Esophagus squamous epithelium (tissue), 5 donors: ENCODE measurements at places on chromosomes 12 and 14.

- DNase-seq = no peak
Measured at GRCh38 chr14:103698380-103699260, 16.6 kb downstream of the XRCC3 start.

- no peak for DNase-seq
Measured at GRCh38 chr14:49770212-49770817, 2.4 kb downstream of the KLHDC2 start.

DNA sequence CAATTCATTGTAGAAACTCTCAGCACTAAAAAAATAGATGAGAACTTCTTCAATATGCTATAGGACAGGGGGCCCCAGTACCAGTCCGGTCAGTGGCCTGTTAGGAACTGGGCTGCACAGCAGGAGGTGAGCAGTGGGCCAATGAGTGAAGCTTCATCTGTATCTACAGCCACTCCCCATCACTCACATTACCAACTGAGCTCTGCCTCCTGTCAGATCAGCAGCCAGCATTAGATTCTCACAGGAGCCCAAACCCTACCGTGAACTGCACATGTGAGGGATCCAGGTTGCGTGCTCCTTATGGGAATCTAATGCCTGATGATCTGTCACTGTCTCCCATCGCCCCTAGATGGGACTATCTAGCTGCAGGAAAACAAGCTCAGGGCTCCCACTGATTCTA lies 15.7 kb upstream of the ANO2 start:
- no peak for DNase-seq

GRCh38 chr12:49748306-49748705 lies 6.9 kb downstream of the TMBIM6 start:
- DNase-seq = no peak

DNA sequence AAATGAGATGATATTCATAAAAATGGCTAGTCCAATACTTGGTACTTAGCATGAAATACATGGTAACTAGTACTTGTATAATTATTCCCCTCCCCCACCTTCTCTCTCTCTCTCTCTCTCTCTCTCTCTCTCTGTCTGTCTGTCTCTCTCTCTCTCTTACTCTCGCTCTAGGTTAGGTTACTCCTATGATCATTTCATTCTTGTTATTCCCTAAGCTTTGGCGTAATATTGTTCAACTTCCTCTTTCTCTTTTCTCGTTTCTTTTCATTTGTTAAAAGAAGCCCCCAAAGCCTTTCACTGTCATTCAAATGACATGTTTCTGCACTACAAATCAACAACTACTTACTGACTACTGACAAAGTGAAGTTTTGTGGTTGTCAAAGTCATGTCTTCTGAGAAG lies 89.8 kb downstream of the GRIP1 start:
- DNase-seq = no peak

GRCh38 chr14:54796961-54797360 lies 105.7 kb downstream of the GCH1 start:
- DNase-seq = no peak

DNA sequence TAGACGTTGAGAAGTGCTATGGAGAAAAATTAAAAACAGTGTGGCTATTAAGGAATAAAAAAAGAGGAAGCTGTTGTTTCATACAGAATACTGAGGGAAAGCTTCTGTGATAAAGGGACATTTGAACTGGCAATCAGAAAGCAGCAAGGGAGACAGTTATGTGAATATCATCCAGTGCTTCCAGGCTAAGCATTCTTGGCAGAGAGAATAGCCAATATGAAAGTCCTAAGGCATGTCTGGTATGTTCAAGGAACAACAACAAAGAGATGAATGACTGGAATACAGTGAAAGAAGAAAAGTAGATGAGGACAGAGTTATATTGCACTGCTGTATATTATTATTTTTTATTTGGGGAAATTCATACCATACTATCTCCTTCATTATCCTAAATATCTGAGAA lies 23.9 kb downstream of the SCAF11 start:
- no peak for DNase-seq

GRCh38 chr12:53624956-53625355 lies 1.2 kb downstream of the ATF7 start:
- no peak for DNase-seq

GRCh38 chr12:131897875-131898274 lies 3.5 kb downstream of the ULK1 start:
- no peak for DNase-seq

DNA sequence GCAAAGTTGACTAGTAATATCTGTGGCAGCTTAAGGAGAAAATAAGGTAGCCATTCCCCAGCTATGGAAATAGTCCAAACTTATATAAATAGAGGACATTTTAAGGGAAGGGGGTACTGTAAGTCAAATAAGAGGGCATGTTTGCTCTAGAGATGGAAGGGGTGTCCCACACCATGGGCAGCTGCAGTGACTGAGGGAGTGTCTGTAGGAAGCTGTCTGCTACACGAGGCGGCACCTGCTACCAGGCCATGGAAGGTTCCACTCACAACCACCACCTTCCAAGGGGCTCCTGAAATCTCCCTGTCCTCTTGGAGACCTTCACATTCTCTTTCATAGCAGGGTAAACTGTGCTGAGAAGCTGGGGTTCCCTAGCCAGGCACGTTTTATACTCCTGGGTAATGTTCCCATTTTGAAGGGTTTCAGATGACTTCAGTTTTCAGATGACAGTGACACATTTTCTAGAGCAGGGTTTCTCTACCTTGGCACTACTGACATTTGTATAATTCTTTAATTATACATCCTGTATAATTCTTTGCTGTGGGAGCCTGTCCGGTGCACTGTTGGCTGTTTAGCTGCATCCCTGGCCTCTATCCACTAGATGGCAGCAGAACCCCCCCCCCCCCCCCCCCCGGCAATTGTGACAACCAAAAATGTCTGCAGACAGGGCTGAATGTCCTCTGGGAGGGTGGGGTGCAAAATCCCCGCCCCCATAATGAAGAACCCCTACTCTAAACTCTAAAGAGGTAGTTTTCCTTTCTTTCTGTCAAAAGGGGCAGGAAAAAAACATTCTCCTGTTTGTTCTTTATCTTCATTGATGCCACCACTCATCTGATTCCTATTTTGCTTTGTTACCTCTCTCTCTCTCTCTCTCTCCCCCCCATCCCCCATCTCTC lies 11.6 kb upstream of the SMCO2 start:
- DNase-seq = no peak

GRCh38 chr12:100741084-100741711 lies 53.4 kb upstream of the ANO4 start:
- no peak for DNase-seq

DNA sequence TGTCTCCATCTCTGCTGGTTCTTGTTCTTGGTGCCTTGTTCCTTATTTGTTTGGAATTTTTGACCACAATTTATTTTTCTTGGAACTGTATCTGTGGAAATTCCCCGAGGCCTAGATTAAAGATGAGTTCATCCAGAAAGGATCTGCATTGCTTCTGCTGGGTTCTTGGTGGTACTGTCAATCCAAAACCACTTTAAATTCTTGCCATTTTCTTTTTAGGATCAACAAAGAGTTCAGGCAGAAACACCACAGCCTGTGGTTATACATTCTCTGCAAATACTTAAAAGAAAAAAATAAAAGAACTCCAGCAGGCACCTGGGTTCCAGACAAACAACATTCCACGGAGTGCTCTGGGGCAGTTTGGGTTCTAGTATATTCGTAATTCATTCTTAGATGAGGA lies 6.0 kb upstream of the VAMP1 start:
- no peak for DNase-seq

GRCh38 chr12:88401155-88401554 lies 179.1 kb downstream of the KITLG start:
- DNase-seq = no peak

- no peak for DNase-seq
Measured at GRCh38 chr14:58920230-58920629, 268.2 kb upstream of the DAAM1 start.

DNA sequence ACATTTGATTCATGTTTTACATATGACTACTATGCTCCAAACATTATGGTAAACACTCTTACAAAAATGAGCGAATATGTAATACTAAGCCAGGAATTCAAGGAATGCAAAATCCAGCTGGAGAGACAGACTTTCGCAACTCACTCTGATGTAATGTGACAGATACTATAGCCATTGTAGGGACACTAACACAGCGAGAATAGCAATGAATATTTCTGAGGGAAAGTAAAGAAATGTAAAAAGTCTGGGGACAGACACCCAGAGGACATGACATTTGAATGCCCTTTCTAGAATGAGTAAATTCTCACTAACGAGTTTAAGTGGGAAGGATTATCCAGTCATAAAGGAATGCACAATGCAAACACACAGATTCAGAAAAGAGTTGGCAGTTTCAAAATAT lies 121.9 kb downstream of the PIK3C2G start:
- DNase-seq = no peak

DNA sequence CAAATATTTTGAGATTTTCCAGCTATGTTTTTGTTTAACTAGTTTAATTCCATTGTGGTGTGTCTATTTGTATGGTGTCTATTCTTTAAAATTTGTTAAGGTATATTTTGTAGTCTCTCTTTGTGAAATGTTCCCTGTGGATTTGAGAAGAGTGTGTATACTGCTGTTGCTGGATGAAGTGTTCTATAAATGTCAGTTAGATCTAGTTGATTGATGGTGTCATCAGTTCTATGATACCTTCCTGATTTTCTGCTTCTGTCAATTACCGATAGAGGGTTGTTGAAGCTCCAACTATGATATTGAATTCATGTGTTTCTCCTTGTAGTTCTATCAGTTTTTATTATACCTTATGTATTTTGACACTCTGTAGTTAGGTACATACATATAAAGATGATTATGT lies 53.1 kb downstream of the FUT8 start:
- no peak for DNase-seq

- DNase-seq = no peak
Measured at GRCh38 chr12:31633464-31633863, 26.0 kb upstream of the ETFBKMT start.

GRCh38 chr12:97984974-97985580 lies 522.5 kb downstream of the RMST start:
- DNase-seq = no peak

DNA sequence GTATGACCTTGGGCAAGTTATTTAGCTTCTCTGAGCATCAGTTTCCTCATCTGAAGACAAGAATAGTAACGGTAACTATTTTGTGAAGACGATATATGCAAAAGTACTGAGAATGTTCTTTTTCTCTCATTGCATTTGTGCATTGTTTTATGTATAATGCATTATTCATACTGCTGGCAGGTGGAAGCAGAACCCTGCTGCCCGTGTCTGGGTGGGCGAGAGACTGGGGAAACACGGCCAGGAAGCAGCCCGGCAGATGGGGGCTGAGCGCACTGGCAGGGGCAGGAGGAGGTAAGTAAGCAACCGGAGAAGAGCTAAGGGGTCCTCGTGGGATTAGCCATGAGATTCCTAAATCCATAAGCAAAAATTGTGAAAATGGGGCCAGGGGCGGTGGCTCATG lies 115.8 kb upstream of the MED13L start:
- no peak for DNase-seq

DNA sequence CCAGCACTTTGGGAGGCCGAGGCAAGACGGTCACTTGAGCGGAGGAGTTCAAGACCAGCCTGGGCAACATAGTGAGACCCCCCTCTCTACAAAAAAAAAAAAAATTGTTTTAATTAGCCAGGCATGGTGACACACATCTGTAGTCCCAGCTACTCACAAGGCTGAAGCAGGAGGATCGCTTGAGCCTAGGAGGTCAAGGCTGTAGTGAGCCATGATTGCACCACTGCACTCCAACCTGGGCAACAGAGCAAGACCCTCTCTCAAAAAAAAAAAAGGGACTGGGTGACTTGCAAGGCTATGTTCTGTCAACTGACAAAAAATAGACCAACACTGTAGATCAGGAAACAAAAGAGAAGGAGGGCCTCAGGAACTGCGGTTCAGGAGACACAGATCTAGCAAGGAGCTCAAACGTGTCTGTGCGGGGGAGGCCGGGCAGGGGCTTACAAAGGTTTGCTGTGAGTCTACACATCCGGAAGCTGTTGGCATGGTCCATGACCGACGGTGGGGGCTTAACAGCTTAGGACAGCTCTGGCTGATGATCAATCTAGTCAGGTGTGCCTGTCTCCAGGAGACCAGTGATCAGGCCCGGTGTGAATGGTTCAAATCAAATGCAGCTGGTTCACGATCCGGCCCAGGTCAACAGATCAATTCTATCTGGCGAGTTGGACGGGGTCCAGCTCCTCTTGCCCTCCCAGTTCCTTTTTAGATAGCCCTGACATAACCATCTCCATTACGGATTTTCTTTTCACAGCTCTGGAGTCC lies 31.7 kb upstream of the INF2 start:
- no peak for DNase-seq

GRCh38 chr12:43444940-43445564 lies 107.0 kb downstream of the ADAMTS20 start:
- no peak for DNase-seq

DNA sequence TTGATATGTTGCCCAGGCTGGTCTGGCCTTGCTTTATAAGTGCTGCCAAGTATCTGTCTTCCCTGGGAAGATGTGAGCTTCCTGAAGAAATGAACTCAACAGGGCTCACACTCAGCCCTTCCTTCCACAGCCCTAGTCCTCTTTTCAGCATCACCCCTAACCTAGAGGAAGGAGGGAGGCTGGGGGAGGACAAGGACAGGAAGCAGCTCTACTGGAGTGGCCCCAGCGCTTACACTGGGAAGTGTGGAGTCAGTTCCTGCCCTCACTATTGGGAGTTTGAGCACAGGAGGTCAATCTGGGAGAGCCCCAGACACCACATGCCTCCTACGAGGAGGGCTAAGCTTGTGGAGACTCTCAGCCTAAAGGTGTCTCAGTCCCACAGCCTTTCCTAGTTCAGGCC lies 16.8 kb downstream of the GALNT6 start:
- DNase-seq = no peak

GRCh38 chr14:71324767-71325272 lies 417.6 kb downstream of the PCNX1 start:
- DNase-seq = no peak

DNA sequence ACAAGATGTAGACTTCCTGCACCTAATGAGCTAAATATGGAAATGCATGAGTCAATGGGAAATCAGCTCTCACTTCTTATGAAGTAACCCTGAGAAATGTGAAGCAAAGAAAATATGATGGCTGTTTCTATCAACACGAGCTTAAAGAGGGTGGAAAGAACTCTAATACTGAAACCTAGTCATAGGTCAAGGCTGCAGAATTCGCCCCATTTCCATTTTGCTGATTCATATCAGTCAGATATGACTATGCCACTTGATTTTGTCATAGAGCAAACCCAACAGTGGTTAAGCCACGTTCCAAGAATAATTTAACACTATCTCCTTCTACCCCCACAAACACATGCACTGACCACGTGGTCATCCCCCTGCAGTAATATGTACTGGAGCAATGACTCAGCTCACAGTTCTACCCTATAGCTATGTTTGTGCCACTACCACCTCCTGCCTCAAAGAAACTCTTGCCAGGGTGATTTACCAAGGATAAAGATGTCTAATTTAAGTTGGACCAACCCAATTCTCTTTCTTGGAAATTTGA lies 157.5 kb downstream of the TMTC3 start:
- DNase-seq = no peak

GRCh38 chr12:122012184-122012583 lies 9.5 kb upstream of the BCL7A start:
- DNase-seq = no peak
